ENCODE measurements at places on chromosomes 4 and X.

- DNase-seq: no peak
These were observed 740 bp upstream of the NPY2R start for GRCh38 chr4:155207534-155208257.

DNA sequence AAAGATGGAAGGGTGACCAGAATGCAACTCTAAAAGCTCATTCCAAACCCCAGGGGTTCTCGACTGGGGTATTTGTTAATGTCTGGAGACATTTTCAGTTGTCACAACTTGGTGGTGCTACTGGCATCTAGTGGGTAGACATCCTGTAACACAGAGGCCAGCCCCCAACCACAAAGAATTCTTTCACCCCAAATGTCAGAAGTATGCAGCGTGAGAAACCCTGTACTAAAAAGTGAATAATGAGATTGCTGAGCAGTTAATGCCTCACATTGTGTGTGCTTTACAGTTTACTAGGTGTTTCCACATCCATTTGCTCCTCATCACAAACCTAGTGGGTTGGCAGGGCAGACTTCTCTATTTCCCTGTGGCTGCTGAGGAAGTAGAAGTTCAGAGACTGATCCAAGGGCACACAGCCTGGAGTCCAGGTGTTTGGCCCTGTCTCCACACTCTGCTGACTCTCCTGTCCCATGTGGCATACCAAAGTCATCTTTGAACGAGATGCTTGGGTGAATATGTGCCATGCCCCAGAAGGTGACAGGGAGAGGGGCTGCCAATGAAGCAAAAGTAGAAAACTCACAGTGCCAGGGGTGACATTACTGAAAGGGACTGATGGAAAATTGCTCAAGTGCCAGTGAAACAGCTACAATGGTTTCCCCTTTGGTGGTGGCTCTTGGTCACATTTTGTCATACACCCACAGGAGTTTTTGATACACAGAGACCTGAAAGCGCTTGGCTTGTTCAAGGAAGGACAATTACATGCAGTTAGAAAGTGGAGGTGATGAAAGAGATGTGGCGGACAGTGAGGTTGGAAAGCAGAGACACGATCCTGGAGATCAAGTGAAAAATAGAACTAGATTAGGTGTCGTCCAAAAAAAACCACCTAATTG lies 10.1 kb upstream of the TMEM154 start:
- peak; percentile 37 for DNase-seq

GRCh38 chrX:69034451-69034850 lies 130.8 kb downstream of the PJA1 start:
- DNase-seq: no peak

DNA sequence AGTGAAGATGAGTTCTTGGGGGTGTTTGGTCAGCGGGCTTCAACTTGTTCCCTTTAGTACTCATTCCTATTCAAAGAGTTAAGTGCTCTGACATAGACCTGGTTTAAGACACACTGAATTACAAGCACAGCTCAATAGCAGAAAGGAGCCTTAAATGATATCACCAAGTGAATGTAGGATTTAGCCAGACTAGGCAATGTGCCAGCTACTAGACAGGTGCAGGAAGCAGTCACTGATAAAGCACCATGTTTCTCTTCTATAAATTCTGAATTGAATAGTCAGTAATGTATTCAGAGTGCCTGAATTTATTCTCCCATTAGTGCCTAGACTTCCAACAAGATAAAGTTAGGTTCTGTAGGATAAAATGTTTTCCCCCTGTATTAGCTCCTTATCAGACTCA lies 63.6 kb downstream of the ASB9 start:
- no peak for DNase-seq

- DNase-seq: no peak
These were observed 420.3 kb downstream of the MAPK10 start for GRCh38 chr4:85939595-85939994.

DNA sequence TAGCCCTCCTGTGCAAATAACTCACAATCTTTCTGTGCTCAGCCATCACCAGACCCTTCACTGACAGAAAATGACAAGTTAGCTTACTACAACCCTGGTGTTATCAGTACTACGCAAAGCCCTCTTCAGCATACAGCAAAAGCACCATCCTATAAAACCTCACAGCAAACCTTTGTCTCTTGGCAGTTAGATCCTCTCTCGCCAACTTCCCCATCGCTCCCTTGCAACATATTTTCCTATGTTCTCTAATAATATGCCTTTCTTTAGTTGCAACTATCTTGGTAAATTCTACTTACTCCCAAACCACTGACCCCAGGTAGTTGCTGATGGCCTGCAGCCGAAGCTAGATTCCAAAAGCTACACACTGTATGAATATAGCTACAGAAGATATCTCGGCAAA lies 856.9 kb upstream of the FRG1 start:
- DNase-seq: no peak

- no peak for DNase-seq
These were observed 19.8 kb upstream of the CCDC149 start for GRCh38 chr4:24932515-24933225.

- DNase-seq: no peak
These were observed 57.2 kb downstream of the PPP2R2C start for GRCh38 chr4:6415031-6415705.

- no peak for DNase-seq
These were observed 267.9 kb upstream of the SLC7A11 start for GRCh38 chr4:138510053-138510452.

GRCh38 chrX:72308566-72309296 lies 3.0 kb upstream of the CITED1 start:
- no peak for DNase-seq

DNA sequence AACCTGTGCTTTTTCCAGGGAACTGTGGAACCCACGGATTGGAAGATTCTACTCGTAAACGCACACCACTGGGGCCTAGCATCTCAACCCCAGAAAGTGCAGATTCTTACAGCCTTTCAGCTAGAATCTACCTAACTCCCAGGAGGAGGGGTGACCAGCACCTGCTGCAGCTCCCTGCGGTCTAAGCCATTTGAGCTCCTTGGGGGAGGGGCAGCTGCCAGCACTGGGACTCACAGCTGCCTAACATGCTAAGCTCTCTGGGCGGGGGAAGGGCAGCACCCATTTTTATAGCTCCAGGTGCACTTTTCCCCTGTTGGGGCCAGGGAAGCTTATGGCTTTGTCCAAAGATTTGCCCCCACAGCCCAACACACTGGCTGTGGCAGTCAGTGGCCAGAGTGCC lies 595.7 kb upstream of the EPHA5 start:
- no peak for DNase-seq

DNA sequence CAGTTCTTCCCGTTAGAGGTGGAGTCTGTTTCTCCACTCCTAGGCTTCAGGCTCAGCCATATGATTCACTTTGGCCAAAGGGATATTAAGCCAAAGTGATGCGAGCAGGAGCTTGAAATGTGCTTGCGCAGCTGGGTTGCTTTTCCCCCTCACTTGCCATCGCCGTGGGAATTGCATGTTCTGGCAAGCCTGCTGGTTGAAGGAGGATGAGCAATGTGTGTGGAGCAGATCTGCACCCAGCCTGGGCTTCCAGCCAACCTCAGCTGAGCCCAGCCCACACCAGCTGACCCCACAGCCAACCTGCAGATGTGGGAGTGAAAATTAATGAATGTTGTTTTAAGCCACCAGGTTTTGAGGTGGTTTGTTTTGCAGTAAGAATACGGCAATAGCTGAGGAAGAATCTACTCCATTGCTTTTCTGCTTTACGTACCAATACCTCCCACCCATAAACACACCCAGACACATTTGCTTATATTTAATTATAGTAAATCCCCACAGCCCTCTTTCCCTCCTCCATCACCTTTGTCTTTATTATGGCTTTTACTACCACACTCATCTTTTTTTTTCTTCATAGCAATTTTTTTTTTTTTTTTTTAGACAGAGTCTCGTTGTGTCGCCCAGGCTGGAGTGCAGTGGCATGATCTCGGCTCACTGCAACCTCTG lies 132.8 kb upstream of the FUNDC1 start:
- no peak for DNase-seq

GRCh38 chrX:136880003-136880451 lies 498 bp downstream of the RBMX start:
- no peak for DNase-seq

- no peak for DNase-seq
These were observed 160.6 kb upstream of the GATB start for GRCh38 chr4:151921386-151921785.

DNA sequence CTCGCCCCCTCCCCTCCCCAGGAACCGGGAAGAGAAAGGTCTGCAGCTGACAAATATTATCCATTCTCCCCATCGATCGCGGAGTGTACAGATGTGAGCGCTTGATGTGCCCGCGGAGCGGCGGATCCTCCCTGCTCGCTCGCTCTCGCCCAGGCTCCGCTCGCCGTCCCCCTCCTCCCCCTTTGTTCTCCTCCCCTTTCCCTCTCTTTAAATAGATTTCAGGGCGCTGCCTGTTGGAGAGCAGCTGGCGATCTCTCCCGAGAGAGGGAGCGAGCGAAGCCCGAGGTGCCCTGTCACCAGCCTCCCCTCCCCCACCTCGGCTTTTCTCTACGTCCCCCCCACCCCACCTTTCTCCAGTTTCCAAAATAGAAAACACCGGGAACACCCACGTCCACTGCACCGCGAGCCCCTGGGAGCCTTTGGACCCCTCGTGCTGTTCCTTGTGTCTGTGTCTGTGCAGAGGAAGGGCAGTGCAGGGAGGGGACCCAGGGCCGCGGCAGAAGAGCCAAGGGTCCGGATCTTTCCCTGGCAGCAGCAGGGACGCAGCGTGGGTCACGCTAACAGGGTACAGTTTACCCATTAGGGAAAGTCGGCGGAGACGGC lies 56.6 kb upstream of the BCOR start:
- no peak for DNase-seq

DNA sequence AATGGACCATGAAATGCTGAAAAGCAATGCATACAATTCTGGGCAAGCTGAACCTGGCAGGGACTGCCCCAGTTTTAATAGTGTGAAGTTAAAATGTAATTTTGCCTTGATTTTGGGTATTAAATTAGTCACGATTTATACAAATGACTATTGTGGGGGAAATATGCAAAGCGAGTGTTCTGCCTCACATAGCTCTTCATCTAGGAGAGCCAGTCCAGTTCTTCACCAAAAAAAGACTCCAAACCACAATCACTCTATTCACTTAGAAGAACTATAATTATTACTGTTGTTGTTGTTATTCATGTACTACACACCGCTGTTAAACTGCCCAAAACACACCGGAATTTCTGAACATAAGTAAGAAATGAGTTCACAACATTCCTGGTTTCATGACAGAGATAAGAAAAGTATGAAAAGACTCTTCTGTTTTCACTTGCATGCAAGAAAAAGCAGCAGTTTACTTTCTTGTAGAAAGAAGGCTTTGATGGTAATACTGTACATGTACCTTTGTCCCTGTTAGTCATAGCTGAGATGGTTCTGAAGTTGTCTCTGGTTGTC lies 101.9 kb downstream of the QRFPR start:
- DNase-seq: no peak

DNA sequence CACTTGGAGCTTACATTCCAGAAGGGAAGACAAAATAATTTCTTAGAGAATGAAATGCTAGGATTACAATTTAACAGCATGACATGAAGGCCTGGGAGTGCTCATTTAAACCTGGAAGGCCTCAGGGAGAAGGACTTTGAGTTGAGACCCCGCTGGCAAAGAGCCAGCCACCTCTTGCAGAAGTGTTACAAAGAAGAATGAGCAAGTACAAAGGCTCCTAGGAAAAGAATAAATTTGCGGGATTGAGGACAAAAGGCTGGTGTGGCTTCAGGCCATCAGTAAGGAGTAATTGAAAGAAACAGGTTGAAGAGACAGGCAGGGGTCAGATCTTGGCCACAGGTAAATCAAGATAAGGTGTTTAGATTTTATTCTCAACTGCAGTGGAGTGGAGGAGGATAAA lies 3.1 kb upstream of the ELOVL6 start:
- DNase-seq: no peak

DNA sequence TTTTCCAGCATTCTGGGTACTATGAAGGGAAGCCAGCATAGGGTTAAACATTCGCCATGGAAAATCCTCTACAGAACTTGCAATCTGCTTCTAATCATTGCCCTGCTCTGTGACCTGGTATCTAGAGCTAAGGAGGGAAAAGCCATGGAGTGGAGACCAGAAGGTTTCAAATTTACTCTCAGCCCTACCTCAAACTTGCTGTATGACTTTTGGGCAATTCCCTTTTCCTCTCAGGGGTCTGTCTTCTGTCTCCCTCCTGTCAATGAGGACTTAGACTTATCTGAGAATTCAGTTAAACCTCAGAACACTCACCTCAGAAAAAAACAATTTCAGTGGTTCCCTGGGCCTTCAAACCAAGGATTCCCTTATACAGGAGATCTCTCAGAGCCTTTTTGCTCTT lies 29.1 kb downstream of the ARHGEF9 start:
- no peak for DNase-seq

DNA sequence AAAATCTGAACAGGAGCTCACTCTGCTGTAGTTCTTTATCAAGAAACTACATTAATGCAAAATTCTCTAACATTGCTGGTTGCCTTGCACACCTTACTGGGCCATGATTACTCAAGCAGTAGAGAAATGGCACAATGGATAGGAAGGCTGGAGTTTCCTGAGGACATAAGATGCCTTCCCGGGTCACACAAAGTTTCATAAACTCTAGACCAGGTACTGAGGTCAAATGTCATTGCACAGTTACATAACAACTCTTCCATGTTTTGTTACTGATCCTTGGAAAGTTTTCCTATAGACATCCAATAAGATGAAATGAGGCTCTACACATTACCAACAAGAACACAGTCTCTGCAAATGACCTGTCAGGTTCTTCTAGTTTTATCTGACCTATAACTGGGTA lies 9.9 kb downstream of the TEC start:
- no peak for DNase-seq

DNA sequence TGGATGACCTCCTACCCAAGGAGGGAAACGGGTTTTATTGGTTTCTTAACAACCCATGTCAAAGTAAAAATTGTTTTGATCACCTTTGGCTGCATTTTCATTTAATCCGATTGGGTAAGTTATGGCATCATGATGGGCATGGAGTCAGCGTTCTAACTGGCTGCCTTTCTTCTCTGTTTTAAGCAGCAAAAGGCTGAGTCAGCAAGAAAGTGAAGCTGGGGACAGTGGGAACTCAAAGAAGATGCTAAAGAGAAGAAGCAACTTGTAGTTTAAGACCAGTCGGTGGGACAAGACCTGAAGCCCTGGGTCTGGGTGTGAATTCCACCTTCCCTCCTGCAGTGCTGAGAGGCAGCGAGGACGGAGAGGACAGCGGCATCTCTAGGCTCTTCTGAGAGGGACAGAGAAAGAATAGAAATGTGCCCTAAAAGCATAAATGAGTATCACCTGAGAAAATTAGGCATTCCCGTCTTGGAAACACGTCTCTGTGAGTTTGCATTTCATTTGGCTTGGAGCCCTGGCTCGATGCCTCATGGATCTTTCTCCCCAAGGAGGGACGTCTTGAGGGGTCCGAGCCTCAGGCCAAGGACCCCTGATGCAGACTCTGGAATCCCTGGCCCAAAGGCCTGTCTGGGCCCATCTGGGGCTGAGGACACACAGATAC lies 82.0 kb downstream of the CRMP1 start:
- DNase-seq: no peak

GRCh38 chr4:48979914-48980579 lies 6.0 kb upstream of the CWH43 start:
- DNase-seq: no peak

- no peak for DNase-seq
These were observed 39.2 kb upstream of the PLS3 start for GRCh38 chrX:115521741-115522140.

Measured in AML-193 (cell line).